Nephron progenitor cell (in vitro differentiated cells): ENCODE measurements at places on chromosomes 1 and 21.
A peak's percentile ranks its signal among the peaks of the same experiment; 100 is the strongest.

DNA sequence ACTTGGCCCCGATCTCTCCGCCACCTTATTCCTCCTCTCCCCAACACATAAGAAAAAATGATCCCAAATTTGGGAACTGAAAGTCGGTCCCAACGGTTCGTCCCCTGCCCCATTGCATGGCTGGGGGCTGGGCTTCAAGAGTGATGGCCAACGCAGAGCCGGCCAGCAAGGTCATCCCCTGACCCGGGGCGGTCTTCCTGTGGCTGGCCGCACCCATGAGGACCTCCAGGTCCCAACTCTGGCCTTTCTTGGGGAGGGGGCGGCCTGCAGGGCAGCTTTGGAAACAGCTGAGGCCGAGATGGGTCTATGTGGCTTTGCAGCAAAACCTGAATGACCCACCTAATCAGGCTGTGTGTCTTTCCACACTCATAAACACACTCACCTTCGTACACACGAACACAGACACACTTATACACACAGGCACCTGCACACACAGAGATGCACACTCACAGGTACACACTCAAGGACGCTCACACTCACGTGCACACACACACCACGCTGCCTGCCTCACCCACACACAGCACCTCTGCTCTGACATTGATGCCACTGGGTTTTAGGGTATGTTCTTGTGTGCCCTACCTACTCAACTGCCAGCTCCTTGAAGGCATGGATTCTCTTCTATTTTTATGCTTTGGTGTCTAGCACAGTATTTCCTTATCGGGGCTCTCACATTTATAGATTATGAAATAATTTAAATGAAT lies 562 bp downstream of the DYNLT5 start:
- DNase-seq: peak; percentile 6

- DNase-seq: no peak
Observed at GRCh38 chr1:245901037-245901436, 606.0 kb downstream of the SMYD3 start.

DNA sequence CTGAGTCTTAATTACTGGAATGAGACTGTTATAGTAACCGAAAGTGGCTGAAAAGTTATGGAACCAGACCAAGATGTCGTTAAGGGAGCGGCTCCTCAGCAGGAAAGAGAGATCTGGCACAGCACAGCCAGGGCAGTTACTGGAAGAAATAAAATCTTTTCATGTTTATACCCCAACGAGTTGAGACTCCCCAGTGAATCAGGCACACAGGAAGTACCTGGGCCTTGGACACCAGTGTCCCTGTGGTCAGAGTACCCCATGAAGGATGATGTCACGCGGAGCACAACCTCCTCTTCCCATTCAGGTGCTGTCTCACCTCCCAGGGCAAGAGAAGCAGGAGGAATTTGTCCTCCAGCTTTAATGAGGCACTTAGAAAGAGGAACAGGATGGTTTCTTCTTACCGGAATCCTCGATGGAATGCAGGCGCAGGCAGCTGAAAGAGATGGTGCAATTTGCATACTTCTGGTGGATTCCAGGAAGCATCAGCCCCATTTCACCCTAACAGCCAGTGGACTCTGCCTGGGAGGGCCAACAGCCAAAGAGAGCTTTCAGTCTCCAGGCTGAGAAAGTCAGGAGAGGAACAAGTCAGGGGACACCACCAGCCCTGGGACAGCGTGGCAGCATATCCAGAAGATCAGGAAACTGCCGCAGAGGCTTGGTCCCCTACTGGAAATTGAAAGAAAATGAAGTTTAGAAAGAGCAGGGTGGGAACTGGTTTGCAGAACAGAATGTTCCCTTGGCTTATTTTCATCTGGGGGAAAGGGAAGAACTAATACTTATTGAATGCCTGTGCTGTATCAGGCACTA lies 35.9 kb upstream of the CTTNBP2NL start:
- DNase-seq: no peak

DNA sequence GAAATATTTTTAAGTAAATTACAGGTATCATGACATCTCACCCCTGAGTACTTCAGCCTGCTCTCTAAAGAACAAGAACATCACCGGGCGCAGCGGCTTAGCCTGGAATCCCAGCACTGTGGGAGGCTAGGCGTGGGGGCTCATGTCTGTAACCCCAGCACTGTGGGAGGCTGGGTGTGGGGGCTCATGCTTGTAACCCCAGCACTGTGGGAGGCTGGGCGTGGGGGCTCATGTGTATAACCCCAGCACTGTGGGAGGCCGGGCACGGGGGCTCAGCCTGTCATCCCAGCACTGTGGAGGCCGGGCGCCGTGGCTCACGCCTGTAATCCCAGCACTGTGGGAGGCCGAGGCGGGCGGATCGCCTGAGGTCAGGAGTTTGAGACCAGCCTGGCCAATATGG lies 7.7 kb upstream of the CDK11B start:
- no peak for DNase-seq

GRCh38 chr1:101198842-101199636 lies 37.8 kb upstream of the S1PR1 start:
- DNase-seq: no peak

DNA sequence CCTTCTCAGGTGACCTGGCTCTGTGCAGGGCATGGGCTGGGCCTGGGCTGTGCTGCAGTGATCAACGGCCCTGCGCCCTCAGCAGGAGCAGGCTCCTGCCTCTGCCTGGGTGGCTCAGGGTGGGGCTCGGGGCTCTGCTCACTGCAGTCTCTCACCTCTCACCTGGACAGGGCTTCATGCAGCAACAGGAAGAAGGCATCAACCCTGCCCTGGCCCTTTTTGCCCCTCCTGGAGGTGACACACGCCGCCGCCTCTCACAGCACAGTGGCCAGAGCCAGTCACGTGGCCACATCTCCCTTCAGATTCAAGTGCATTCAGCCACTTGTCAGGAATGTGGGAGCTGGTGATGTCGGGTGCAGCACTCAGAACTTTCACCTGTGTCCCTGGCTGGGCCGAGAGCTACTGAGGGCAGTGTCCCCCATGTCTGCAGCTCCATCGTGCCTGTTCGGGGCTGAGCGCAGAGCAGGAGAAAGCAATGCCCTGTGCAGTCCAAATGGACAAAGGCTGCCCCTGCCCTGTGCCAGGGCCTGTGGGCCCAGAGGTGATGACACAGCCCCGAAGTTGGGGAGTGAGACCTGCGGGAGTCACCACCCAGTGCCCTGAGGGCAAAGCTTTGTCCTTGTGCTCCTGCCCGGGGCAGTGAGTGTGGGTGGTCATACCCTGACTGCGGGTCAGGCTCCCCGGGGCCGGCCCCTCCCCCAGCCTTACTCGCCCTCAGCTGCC lies 314.0 kb downstream of the PTPRU start:
- no peak for DNase-seq
